ENCODE measurements at places on chromosomes 13 and 19.

GRCh38 chr19:31610018-31610417 lies 260.8 kb upstream of the TSHZ3 start:
- no peak for DNase-seq

DNA sequence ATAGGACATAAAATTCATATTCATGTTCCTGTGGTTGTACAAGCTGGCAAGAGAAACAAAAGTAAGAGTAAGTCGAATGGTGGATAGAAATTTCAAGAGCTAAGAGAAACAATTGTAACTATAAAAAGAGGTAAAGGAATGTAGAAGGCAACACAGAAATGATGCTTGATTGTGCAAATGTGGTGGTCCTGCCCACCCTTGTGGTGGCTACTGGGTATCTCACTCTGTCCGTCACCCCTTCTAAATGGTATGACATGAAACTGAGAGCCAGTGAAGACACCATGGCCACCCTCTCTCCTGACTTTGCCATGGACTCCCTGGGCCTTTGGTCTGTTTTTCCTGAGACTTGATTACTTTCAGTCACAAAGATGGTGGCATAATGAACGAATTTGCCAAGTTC lies 925.9 kb upstream of the SLITRK6 start:
- no peak for DNase-seq

DNA sequence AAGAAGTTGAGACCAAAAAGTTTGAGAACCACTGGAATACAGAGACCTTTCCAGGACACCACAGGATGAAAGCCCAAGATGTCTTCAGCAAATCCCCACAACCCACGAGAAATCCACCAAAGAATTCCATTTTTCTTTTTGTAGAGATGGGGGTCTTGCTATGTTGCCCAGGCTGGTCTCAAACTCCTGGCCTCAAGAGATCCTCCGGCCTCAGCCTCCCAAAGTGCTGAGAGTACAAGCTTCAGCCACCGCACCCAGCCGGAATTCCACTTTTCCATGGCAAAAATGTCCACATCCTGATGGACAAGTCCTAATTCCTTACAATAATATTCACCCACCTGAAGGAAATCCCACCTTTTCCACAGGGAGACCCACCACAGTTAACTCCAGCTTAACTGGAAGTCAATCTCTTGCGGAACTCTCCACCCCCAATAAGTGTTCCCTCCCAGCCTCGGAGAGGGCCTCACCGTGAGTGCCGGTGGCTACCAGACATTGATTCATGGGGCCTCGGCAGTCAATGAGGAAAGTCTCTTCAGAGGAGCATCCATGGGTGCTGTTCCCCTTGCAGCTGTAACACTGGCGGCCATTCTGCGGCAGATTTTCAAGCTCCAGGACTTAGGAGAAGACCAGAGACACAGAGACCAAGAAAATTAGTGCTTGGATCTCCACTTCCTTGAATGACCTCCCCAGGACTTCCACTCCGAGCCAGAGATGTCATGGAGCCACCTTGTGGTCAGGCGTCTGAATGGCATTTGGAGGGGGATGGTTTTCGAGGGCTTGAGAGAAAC lies 12.3 kb upstream of the CADM4 start:
- DNase-seq: peak; percentile 66

DNA sequence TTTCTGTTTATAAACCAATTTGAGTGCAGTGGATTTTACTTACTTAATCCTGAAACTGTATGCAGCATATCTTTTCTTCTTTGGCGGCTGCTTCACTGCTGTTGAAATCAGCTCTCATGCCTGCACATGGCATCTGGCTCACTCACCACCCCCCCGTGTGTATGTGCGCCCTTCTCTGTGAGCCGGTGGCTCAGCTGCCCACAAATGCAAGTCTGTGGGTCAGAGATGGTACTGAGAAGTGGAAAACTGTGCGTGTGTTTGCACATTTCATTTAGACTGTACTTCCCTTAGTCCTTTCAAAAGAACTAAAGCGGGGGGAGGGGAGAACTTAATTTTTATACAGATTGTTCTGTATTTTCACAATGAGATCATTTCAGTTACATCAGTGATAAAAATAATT lies 307.6 kb downstream of the SHISA2 start:
- no peak for DNase-seq

DNA sequence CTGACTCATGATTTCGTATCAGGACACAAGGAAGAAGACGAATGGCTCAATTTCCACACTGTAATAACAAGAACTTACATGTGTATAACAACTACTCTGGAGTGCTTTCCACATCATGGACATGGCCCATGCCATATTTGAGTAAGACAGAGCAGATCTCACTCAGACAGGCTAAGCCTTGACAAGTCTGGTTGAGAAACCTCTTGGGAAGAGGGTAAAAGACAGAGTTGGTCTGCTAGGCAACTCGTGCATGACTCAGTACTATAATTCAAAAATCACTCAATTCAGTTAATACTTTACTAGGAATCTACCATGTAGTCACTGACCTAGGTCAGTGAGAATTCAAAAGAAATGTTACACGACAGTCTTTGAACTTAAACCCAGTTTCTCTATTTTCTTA lies 5.7 kb upstream of the THSD1 start:
- DNase-seq: no peak
